Esophagus (tissue), 2 donors: ENCODE measurements at places on chromosomes 5 and 9. TPM values are rescaled to one million over a fixed set of nuclear protein-coding genes. Genes with fewer than 3 reads are reported as not detected.

Gene IRGM
- not detected for polyA plus RNA-seq

Gene PLEKHG4B
- 0.16 TPM for polyA plus RNA-seq

Gene PCDHB15
- 0.37 TPM for polyA plus RNA-seq

Gene AIF1L
- 59.3 TPM for polyA plus RNA-seq

Gene ZDHHC11
- polyA plus RNA-seq: 4.0 TPM

Gene CCL27
- polyA plus RNA-seq: 0.16 TPM

Gene ESM1
- not detected for polyA plus RNA-seq

Gene IL13
- not detected for polyA plus RNA-seq

Gene HACD4
- 0.98 TPM for polyA plus RNA-seq

Gene IL31RA
- polyA plus RNA-seq: 0.01 TPM

Gene IL7R
- polyA plus RNA-seq: 2.5 TPM

Gene TMEM252
- not detected for polyA plus RNA-seq

Gene NEUROG1
- polyA plus RNA-seq: not detected
